ENCODE measurements at places on chromosomes 3 and 15. TPM values are rescaled to one million over a fixed set of nuclear protein-coding genes. Genes with fewer than 3 reads are reported as not detected.
A peak's percentile ranks its signal among the peaks of the same experiment; 100 is the strongest.

DNA sequence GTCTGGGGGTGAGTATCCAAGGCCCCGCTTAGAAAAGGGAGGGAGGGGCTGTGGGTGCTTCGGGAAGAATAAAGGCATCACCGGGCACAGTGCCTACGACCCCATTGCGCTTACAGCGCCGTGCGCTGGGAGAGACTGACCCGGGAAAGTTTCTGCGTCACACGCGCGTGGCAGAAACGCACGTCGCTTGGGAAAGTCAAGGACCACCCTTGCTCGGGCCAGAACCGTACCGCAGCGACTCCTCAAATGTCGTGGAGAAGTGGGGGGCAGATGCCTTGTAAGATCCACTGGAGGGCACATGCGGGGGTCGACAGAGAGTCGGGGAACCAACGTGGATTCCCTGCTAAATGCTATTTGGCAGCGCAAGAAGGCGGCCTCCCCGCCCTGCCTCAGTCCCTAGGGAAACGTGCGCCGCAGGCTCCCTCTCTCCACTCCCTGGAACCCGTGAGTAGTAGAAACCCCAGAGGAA, 2.4 kb downstream of the ADAMTS9 start:
- peak; percentile 86 for DNase-seq

DNA sequence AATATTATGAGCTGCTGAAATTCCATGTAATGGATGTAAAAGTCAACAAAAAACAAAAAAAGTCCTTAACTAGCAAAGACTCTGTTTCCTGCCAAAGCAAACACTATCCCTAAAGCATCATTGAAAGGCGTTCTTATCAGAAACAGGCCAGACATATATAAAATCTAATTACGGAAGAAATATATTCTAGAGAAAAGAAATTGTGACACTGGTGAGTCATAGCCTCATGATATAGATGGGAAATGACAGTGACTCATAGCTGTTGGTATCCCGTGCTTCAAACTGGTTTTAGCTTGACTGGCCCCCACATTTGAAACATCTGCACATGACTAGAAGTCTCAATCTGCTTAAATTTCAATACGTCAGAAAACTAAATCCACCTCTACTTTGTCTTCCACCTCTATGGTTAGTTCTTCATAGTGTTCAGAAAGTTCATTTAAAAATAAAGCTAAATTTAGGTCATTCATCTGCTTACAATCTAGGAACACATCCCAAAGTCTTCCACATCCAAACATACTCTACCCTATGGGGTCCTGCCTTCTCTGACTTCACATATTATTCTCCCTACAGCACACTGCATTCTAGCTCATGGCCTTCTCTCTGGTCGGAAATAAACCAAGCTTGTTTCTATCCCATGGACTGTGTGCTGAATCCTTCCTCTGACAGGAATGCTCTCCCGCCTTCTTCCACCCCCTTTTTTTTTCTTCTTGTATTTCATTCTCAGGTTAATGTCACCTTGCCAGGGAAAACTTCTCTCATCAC, 456.3 kb upstream of the ARRDC4 start:
- peak; percentile 92 for DNase-seq

DNA sequence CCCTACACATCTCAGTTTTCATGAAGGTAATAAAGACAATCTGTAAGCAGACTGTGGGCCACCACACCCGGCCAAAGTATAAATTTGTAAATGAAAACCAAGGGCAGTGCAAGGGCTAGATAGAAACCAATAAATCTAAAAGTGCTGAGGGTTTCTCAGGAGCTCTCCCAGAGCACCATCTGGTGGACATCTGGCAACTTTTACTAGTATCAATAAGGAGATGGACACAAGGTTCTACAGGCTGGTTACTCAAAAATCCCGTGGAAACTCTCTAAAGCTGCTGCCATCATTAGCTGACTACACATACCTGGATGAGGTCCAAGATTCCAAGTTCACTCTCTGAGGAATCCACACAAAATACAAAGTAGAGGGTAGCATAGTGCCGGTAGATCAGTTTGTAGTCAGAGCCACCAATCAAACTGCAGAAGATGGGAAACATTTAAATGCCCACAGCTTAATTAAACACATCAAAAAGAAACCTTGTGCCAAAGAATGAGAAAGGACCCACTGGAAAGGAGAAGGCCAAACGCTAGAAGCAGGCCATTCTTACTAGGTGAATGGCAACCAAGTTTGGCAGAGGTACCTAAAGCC, 5.5 kb downstream of the AP3S2 start:
- peak; percentile 66 for DNase-seq

DNA sequence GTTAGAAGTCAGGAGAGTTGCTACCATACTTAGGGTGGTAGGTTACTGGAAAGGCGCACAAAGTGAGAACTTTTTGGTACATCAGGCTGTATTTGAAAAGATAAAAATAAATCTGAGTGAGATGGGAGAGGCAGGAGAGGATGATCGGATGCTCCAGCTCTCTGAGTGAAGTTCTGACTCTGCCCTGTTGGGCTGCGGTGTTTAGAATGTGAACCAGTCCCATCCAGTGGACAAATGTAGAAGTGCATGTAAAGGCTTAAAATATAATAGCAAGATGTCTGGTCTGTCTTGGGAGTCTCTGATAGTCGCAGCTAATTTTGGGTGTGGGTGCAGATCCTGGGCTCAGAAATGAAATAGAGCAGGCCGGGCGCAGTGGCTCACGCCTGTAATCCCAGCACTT, 30.4 kb downstream of the ACKR2 start:
- peak; percentile 59 for DNase-seq

GRCh38 chr3:65200310-65200970, 512.6 kb upstream of the ADAMTS9 start:
- DNase-seq: no peak

The DPPA2 gene
- polyA plus RNA-seq: not detected

- DNase-seq: peak; percentile 80
Observed at GRCh38 chr3:143171141-143171980, 51.8 kb downstream of the CHST2 start.

DNA sequence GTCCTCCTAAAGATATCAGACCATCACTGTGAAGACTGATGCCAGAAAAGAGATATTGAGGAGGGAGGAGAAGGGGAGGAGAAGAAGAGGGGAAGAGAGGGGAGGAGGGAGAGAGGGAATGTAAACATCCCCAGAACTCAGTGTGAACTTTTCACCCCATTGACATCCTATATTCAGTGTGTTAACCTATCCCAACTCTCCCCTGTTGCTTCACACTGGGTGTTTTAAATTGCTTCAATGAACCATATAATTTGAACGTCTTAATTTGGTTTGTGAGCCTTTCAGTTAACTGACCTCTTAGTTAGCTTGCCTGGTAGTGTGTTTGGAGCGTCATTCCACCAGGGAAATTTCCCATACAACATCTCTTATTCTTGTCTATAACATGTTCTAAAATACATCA, 29.8 kb upstream of the PTPRG start:
- no peak for DNase-seq

The PP2D1 gene
- not detected for polyA plus RNA-seq

- DNase-seq: peak; percentile 20
Observed at GRCh38 chr15:68210821-68211655, 5.9 kb upstream of the CALML4 start.

DNA sequence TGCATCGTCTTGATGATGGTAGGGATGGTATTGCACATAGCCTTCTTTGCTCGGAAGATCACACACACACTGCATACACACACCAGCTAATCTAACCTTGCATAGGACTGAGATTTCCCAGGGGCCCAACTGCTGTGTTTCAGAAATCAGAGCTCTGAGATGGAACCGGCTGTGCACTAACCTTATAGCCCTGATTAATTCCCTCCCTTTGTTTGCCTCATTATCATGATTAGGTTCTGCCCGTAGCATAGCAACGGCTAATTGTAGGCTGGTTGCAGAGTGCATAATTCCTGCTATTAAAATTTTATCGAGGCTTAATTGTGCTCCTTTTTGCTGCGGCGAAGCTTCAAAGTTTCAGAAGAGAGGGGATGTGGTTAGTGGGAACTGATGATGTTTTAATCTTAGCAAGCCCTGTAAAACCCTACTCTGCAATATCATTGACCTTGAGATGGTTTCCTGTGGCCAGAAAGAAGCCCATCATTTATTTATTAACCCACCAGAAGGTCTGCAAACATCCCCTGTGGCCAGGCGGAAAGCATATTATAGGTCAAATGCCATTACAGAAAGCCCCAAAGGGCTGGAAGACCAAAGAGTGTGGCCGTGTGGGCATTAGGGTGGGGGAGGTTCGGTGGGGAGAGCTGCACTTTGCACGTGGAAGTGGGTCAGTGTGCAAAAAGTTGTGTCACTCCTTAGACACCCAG, 56.2 kb upstream of the GLCE start:
- no peak for DNase-seq

GRCh38 chr3:105728771-105729312, 140.0 kb downstream of the CBLB start:
- DNase-seq: no peak

Measured in fibroblast of lung (primary cell).